ENCODE measurements at places on chromosomes 3 and 15.

DNA sequence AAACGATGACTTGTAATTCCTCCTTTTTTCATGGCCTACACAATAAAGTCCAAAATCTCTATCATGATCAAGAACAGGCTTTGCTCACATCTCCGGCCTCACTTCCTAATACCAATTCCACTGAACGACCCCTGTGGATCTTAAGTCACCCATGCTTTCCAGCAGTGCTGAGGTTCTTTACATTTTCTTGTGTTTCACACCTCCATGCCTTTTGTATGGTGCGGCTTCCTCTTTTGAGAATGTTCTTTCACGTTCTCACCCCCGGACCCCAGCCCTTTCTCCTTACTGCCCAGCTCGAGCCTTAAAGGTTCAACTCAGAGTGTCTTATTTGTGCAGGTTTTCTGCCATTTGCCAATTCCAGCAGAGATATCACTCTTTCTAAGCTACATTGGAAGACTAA lies 70.1 kb downstream of the CSNK1G1 start:
- DNase-seq = no peak

DNA sequence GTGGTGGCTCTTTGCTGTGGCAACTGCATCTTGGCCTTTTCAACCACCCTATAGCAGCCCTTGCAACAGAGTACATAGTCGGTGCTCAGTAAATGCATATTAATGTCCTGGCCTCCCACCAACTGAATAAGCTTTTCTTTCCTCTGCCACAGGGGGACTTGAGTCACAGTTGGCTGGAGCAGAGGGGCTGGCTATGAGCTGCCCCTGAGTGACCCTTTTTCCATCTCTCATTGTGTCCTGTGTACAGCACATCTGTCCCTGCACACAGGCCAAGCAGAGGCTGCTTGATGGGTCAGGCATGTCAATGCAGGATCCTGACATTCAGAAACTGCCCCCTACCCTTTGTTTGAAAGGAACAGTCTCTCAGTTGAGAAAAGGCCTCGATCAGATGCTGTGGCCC lies 22.4 kb downstream of the SPSB4 start:
- DNase-seq = no peak

GRCh38 chr3:119579366-119580066 lies at the start of gene ADPRH:
Gene ADPRH (plus strand): TSS chr3:119579492. CDS start chr3:119582170, 2,678 bp downstream.
- peak; percentile 72 for DNase-seq

- DNase-seq = peak; percentile 91
These were observed at the start of gene NR2C2 for GRCh38 chr3:14947100-14947885. Gene NR2C2 (plus strand): TSS chr3:14947583. CDS start chr3:15003915, 56,332 bp downstream.

DNA sequence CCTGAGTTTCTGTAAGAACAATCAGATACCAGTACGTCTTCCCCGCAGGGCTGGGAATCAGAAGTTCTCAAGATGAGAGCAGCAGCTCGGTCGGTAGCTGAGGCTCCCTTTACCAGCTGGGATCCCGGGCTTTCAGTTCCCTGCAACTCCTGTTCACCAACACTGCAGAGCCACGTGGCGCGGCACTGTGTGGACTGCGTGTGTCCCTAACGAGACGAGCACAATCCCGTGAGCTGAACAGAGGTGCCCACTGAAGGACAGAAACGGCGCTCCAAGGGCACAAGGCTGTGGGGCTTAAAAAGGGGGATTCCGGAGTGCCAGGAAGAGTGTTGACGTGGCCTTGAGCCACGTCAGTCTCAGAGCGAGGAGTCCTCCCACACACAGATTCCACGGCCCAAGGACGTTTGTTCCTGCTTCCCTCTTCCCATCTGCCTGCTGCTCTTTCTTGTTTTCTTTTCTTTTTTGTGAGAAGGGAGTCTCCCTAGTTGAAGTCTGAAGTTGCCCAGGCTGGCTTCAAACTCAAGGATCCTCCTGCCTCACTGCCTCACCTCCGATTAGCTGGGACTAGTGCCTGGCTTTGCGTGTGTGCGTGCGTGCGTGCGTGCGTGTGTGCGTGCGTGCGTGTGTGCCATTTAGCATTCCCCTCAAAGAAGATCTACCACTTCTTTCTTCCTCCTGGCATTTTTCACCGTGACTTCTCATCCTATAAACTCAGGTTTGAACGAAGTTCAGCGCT lies 37.1 kb upstream of the RPL35A start:
- DNase-seq = no peak

DNA sequence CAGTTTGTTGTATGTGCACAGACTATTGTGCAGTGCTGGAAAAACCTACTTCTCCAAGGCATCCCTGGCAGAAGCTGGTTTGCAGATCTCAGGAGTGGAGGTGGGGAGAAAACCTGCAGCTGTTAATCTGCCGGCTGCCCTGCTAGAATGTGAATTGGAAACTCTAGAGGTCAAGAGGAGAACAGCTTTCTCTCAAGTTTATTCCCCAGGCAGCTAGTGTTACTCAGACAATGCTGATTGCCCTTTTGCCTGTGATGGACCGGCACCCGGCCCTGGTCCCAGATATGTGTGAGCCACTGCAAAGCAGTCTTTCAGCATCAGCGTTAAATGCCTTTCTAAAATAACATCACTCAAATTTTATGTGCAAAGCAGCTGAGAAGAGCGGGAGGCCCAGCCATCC lies 129.7 kb upstream of the TPM1 start:
- DNase-seq = no peak

DNA sequence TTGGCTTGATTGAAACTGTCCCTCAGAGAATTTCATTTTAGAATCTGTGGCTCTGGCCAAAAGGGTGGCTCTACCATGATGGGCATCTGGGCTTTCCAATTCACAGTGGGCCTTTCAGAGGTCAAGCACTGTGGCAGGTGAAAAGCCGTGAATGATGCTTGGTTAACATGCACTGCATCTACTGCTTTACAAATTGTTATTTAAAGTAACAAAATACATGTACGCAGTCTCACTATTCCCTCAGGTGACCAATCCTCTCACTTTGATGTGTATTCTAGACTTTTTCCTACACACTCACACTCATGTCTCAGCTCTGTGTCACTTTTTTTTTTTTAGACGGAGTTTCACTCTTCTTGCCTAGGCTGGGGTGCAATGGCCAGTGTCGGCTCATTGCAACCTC lies 70.5 kb downstream of the MGLL start:
- no peak for DNase-seq

DNA sequence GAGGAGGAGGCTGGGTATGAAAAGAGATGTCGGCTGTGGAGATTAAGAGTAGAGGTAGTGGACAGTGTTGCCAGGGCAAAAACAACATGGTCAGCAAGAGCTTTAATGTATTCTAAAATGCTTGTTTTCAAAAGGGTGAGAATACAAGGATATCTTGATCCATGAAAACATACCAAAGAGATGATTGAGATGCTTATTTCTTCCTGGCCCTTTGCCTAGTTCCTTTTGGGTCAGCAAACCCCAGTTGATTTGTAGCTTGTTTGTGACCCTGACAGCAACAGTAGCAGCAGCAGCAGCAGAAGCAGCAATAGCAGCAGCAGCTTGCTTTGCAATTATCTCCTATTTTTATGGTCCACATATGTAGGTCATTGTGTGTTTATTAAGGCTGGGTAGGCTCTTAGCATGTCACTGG lies 337.3 kb downstream of the LPP start:
- no peak for DNase-seq

DNA sequence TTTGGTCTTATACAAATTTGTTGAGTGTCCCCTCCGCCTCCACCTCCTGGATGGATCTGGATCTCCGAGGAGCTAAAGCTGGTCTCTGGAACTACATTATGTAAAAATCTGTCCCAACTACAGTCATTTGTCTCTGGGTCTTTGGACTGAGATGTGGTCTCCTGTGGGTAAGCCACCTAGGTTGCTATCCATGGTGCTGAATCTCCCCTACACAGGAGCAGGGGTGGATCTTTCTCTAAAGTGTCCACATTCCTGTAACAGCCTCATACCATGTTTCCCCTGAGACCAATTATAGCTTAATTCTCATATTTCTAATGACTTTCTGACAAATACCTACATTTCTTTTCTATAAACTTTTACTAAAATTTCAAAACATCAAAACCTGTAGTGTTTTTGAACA lies 625.8 kb downstream of the TAFA4 start:
- DNase-seq = no peak

DNA sequence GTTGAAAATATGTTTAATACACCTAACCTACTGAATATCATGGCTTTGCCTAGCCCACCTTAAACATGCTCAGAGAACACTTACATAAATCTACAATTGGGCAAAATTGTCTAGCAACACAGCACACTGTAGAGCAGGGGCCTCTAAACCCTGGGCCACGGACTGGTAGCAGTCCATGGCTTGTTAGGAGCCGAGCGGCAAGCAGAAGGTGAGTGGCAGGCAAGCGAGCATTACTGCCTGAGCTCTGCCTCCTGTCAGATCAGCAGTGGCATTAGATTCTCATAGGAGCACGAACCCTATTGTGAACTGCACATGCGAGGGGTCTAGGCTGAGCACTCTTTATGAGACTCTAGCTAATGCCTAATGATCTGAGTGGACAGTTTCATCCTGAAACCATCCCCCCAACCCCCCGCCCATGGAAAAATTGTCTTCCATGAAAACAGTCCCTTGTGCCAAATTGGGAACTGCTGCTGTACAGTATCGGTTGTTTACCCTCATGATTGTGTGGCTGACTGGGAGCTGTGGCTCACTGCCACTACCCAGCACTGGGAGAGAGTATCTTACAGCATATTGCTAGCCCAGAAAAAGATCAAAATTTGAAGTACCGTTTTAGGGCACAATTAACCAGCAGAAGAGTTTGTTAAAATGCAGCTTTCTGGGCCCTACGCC lies 26.1 kb downstream of the CMSS1 start:
- no peak for DNase-seq

- DNase-seq = no peak
These were observed 41.3 kb upstream of the ETV5 start for GRCh38 chr3:186150041-186150830.

DNA sequence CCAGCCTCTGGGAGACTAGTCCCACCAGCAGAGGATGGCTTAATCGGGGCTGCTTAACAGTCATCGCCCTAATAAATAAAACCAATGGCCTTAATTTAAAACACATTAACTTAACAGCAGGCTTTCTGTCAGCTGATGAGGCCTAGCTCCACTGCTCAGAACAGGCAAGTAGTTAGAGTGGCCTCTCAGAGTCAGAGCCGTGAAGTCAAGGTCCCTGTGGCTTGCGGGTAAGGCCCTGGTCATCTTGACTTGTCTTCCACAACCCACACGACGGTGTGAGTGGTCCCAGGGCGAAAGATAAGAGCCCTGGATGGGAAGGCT lies 11.8 kb downstream of the XXYLT1 start:
- no peak for DNase-seq

GRCh38 chr15:42367041-42367440 lies 7.7 kb downstream of the CAPN3 start:
- DNase-seq = no peak

- no peak for DNase-seq
These were observed 212.1 kb downstream of the ROBO1 start for GRCh38 chr3:79555655-79556054.

DNA sequence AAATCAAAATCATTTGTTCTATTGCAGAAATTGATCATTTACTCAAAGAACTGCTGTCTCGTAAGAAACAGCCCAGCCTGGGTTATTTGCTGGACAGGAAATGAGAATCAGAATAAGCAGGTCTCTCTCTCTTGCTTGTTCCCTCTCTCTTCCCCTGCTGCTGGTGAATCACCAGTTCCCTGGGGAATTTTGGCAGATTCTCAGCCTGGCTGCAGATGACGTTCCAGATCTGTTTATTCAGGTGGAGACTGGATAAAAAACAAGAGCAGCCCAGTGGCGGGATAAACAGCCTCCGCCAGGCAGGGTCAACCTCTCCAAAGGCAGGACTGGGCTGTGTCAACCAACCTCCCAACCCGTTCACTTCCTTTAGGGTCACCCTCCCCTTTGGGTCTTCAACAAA lies 72.1 kb downstream of the LRIG1 start:
- no peak for DNase-seq

DNA sequence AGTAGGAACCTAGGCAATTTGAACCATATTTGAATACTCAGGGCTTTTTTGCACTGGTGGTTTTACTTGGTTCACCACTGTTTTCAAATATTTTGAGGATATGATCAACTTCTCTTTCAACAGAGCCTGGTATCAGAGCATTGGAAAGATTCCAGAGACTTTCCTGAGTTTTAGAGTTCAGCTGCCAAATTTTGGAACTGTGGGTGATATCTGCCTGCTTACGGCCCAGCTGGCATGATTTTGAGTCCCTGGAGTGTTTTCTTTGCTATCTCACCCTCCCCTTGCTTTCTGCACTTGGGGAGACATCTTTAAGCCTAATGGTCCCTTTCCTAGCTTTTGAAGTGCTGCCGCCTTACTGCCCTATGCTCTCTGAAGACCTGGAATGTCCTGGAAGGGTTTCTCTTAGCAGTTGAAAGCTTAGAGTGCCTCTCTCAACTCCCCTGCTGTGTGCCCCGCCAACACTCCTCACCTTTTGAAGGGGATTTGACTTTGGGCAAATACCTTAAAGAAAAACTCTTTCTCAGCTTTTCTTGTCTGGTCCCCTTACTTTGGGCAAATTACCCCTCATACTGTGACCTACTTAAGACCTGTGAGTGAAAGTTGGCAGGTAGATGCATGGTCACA lies 539.1 kb downstream of the MFSD1 start:
- no peak for DNase-seq

DNA sequence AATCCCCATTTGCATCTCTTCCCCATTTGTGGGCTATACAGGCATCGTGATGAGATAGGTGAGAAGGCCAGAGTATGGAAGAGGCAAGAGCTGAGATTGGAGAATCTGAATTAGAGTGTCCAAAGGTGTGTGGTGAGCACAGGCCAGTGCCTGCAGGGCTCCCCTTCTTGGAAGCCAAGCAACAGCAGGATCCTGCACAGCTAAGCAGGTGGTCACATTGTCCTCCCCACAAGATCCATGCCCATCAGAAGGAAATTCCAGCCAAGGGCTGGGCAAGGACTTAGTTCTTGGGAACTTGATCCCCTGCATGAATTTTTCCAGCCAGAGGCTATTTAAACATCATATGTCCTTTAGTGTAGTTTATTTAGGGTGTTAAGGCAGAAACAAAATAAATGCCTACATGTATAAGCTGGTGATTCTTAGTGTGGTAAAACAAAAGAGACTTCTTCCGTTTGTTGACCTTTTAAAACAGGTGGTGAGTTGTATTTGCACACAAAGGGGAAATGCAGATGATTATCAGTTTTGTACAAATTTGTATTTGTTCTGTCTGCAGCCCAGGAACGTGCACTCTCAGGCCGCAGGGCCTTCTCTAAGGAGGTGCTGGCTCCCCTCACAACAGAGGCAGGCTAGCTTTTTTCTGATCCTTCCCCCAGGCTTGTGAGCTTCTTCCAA lies 110.2 kb downstream of the PLCL2 start:
- no peak for DNase-seq

- DNase-seq = no peak
These were observed 699 bp downstream of the MEGF11 start for GRCh38 chr15:66252685-66253417.

DNA sequence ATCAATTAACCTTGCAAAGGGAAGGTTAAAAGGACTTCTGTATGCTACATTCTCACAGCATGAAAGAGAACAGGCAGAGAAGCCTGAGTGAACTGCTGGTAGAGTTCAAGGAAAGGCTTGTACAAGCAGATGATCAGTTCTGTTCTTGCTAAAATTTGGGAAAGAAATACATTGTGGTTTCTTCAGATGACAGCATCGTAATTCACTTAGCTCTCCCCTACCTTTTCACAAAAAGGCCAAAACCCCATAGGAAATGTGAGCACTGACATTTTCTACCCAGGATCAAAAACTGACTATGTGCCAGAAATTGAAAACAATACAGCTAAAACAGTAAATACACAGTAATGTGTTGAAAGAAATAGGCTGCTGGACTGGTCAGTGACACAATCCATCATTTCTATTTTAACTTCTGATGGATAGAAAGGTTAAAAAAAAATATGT lies 216.4 kb downstream of the DPH6 start:
- DNase-seq = no peak

- DNase-seq = no peak
These were observed 7.5 kb downstream of the GOLIM4 start for GRCh38 chr3:168088106-168088720.

GRCh38 chr3:171228240-171228639 lies 201.7 kb upstream of the SLC2A2 start:
- DNase-seq = no peak
